ENCODE measurements at places on chromosomes 12 and 14.

DNA sequence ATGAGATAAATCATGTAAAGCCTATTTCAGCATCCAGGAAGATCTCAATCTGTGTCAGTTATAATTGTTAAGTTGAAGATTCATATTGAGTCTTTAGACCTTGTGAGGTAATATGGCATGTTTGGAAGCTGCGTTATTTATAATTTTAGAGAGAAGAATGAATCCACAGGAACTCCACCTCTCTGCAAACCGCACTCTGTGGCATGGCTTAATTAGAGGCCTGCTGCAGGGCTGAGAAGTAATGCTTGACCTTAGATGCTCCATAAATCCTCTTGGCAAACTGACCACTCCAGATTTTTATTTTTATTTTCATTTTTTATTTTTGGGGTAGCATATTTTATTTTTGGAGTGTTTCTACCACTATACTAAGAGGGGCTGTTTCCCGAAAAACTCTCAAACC is 28.8 kb downstream of the BCAT1 start:
- no peak for DNase-seq

DNA sequence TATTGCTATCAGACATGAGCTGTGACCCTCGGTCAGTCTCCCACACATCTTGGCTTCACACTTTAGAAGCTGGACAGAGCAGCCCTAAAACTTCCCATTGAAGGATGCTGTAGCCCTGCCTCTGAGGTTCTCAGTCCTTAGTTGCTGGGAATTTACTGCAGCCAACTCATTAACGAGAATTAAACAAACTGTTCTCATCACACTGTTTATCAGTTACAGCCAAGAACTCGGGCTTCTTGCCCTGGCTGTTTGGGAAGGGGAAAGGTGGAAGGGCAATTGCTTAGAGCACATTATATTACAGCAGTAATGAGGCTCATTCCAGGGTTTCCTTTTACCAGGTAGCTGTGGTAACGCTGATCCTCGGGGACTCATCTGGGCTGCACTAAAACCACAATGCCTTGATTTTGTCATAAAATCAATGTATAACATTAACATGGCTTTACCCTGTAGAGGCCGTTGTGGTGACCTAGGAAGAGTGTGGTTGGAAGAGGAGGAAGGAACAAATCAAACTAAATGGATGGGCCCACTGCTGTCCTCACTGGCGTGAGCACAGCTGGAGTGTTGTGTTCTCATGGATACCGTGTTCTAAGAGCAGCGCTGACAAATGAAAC is 87.1 kb downstream of the GPR135 start:
- no peak for DNase-seq

GRCh38 chr12:78870539-78870938 is 6.0 kb downstream of the SYT1 start:
- no peak for DNase-seq

DNA sequence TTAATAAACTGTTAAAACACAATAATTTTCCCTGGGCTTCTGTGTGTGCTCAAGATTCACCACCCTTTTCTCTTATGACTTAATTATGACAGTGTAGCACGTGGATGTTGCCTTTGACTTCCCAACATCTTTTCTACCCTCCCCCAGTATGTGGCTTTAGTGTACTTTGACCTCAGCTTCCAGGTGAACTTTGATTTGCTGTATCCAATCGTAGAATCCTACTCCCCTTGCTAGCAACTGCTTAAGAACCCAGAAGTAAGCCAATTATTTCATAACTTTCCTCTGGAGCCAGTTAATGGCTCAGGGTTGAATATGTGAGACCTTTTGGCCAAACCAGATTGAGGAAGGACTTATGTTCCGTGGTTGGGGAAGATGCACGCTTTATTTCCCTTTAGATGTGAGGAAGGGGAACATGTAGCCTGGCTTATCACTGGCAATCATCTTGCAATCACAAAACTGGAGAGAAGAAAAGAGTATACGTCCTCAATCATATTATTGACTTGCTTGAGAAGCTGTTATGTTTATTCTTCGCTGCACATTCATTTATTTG is 259.6 kb upstream of the ATP2B1 start:
- no peak for DNase-seq

- DNase-seq = no peak
These were observed 13.0 kb downstream of the MVK start for GRCh38 chr12:109586385-109587296.

DNA sequence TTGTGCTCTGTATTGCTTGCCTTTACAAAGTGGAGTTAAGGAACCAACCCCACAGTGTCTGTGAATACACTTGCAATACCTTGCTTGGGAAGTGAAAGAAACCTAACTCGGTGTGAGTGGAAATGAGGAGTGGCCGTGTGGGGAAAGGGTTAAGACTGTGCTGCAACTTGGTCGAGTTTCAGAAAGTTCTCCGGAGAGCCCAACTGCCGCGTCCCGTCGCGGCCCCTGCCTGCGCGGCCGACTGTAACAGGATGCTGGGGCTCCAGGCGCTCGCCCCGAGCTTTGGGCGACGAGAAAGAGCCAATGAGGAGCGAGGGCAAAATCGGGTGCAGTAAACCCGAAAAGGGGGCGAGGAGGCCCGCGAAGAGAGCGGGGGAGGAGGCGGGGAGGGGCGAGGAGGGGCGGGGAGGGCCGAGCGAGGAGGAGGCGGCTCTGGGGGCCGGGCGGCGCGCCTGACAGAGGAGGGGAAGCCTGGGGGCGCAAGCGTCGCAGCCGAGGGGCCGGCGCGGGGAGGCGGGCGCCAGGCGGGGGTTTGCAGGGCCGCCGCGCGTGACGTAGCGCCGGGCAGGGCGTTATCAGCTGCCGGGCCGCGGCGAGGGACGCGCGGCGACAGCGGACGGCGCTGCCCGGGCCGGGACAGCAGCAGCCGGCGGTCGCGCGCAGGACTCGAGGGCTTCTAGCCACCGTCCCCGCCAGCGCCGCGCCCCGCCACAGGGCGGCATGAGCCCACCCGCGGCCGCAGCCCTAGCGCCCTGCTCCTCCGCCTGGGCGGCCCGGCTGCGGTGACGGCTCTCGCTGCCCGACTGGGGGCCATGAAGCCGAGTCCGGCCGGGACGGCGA is at the start of gene DACT1:
DACT1 (plus strand) TSS at position 572 of the 840 bp plus-strand sequence; CDS start at position 813, 241 bp downstream.
- DNase-seq = no peak

DNA sequence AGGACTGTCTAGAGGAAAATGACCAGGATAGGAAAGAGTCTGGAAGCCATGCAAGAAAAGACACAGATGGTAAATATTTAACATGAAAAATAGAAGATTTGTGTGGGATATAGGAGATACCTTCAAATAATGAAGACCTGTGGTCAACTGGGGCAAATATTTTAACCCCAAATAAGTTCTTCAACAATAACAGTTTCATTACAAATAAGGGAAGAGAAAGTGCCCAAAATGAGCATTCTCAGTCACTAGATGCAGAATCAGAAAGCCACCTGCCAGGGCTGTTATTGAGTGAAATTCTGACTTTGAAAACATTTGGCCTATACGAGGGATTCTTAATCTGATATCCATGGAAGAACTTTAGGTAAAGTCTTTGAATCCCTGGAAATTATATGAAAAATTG is 231.2 kb upstream of the PLEKHG7 start:
- DNase-seq = no peak

- DNase-seq = no peak
These were observed 50.9 kb upstream of the PPFIA2 start for GRCh38 chr12:81809829-81810595.

DNA sequence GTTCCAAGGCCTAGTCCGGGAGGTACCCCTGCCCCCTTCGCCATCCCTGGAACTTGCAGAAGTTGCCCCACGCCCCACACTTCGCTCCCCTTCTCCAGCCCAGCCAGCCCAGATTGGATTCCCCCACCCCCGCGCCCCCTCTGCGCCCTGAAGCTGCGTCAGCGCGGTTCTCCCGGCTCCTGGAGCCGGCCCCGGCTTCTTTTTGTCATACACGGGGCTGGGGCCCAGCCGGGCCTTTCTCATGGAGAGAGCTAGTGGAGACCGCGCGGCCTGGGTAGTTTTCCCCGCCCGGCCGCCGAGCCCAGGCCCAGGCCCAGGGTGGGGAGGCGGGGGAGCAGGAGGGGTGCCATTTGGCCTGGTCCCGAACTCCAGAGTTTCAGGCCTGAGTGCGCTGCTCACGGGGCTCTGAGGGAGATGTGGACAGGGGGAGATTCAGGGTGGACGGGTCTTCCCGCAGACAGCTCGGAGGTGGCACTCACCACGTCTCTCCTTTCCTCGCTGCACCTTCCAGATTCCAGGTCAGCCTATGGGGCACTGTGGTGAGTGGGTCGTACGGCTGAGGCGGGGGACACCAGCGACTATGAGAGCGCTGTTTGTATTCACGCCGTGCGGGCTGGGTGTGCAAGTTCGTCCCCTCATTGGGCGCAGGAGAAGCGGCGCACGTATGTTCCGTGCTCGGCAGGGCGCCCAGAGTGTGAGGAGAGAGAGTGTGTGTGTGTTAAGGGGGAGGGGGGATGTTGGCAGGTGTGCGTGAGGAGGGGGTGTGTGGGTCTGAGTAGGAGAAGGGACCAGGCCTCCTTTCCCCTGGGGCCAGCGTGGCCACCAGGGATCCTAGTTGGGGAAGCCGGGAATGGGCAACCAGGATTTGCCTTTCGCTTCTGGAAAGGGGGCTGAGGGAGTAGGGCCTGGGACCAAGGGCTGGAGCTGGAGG is 785 bp upstream of the LHX5 start:
- DNase-seq = no peak

DNA sequence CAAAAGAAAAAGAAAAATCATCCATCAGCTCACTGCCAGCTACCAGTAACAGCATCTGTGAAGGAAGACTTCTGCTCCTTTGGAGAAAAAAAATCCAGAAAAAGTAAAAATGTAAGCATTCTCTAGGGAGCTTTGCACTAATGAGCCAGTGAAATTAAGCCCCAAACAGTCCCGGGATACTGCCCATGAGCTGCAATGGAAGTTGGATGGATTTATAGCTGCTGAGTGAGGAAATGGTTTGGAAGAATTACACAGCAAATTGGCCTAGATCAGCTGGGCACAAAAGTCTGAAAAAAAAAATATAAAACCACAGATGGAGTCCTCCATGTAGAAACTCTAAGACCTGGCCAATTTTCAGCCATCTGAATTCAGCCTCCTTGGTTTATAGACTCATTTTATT is 462.9 kb upstream of the USP15 start:
- DNase-seq = no peak

GRCh38 chr14:71586131-71586897 is 345.9 kb upstream of the RGS6 start:
- DNase-seq = no peak

DNA sequence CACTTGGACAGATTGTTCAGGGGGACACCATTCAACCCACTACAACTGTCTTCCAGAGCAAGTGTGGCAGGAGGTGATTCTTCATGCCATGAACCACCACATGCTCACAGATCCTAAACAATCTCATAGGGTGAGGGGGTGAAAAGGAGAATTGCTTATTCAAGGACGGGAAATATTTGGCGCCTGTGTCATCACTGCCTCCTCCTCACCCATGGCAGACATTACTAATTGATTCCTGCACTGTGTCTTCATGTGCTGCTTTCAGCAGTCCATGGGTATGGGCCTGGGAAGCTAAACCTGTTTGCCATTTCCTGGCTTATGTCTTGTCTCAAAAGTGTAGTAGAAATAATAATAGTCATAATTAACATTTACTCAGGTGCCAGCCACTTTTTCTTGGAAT is 31.3 kb downstream of the MMAB start:
- no peak for DNase-seq

DNA sequence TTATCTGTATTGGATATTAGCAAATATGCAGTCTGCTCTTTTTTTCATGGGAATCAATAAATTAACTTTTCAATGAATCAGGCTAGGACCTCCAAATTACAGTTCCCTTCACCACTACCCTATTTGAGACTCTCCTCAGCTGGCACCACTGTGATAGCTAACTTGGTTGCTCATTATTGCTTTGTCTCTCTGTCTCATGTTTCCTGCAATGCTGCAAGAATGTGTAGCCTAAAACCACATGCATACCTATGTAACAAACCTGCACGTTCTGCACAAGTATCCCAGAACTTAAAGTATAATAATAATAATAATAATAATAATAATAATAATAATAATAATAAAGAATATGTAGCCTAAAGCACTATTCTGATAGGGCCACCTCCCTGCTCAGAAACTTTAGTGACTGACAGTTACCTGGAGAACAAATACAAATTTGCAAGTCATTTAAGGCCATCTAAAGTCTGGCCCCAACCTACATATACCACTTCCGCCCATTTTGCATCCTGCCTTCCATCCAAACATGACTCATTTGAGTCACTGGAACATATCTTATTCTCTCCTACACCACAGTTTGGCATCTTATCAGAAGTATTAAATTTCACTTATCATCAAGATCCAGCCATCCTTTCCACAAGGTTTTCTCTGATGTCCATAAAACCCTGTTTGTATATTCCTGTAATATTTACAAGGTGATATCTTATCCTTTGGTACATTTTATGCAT is 215.1 kb downstream of the LRRK2 start:
- DNase-seq = no peak

DNA sequence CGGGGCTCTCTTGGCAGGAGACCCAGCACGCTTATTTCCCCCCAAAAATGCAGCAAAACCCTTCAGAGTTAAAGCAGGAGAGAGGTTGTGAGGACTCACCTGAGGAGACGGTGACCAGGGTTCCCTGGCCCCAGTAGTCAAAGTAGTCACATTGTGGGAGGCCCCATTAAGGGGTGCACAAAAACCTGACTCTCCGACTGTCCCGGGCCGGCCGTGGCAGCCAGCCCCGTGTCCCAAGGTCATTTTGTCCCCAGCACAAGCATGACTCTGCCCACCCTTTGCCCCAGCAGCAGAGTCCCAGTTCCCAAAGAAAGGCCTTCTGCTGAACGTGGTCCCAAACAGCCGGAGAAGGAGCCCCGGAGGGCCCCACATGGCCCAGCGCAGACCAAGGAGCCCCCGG is 337.7 kb downstream of the TMEM121 start:
- DNase-seq = no peak

DNA sequence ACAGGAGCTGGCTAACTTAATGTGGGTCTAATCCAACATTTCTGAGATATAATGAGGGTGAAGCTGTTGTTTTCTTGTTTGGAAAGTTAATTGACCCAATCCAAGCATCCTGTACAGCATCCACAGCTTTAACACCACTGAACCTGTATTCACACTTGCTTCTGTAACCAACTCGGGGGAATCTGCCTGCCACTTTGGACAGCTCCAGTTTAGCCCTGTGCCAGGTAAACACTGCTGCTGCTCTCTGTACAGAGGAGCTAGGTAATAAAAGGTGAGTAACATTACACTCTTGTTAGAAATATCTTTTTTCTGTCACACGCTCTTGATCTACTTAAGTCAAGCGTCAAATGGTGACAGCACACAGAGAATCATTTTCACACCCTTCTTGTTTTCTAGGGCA is 700 bp downstream of the OR11G2 start:
- DNase-seq = no peak

All from GF-D8 (cell line).